Activated naive CD8-positive, alpha-beta T cell treated with anti-CD3 and anti-CD28 coated beads, Interleukin-2, amount 10 ng/mL, durations not matched to agents 7 days and 5 days (primary cell): ENCODE measurements at places on chromosomes 3 and 15. TPM values are rescaled to one million over a fixed set of nuclear protein-coding genes. Genes with fewer than 3 reads are reported as not detected.
A peak's percentile ranks its signal among the peaks of the same experiment; 100 is the strongest.

- no peak overlapping the region for H3K27ac ChIP-seq
- no peak for DNase-seq
- H3K4me3 ChIP-seq = no peak overlapping the region
- H3K4me1 ChIP-seq = peaks cover 8% of the 10 kb centered on the region
- peaks cover 2% of the 10 kb centered on the region for H3K27me3 ChIP-seq
Measured at GRCh38 chr15:65189102-65189740, 4.1 kb upstream of the CLPX start.

- no peak overlapping the region for H3K27ac ChIP-seq
- peaks cover 2% of the 10 kb centered on the region for H3K4me1 ChIP-seq
- no peak overlapping the region for H3K4me3 ChIP-seq
- H3K27me3 ChIP-seq = peaks cover 8% of the 10 kb centered on the region
Measured at GRCh38 chr3:39961230-39961629, 151.8 kb downstream of the MYRIP start.

- H3K27me3 ChIP-seq = no peaks in the 10 kb centered on the region
- no peak for DNase-seq
- H3K4me3 ChIP-seq = no peak overlapping the region
- peaks cover 4% of the 10 kb centered on the region for H3K36me3 ChIP-seq
- H3K4me1 ChIP-seq = peaks cover 5% of the 10 kb centered on the region
- H3K27ac ChIP-seq = no peak overlapping the region
Measured at GRCh38 chr3:4629095-4630007, 136.2 kb downstream of the ITPR1 start.

ITPKA gene
- 0.25 TPM for total RNA-seq

GRCh38 chr3:2623436-2623835 is 486.7 kb downstream of the IL5RA start:
- H3K4me1 ChIP-seq = no peaks in the 10 kb centered on the region
- H3K27ac ChIP-seq = no peak overlapping the region
- no peaks in the 10 kb centered on the region for H3K27me3 ChIP-seq

DNA sequence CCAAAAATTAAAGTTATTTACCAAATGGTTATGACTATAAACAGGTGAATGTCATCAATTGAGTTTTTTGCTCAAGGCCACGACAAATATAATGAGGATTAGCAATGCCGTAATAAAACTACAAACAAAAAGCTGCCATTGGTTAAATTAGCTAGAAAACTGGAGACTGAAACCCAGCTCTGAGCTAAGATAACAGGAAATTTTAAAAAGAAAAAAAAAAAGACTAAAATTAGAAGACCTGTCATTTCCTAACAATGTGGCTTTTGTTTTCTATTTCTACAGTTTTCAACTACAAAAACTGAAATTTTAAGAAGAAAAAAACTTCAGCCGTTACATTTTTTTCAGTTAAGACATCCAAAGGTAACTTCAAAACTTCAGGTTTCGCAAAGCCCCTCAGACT is 9.7 kb downstream of the SLC12A6 start:
- no peak for DNase-seq
- H3K36me3 ChIP-seq = peaks cover 4% of the 10 kb centered on the region
- peak overlapping the region; percentile 87 for H3K27ac ChIP-seq
- peak overlapping the region; percentile 70 for H3K4me3 ChIP-seq

ZNF654 gene
- 27.5 TPM for total RNA-seq

DNA sequence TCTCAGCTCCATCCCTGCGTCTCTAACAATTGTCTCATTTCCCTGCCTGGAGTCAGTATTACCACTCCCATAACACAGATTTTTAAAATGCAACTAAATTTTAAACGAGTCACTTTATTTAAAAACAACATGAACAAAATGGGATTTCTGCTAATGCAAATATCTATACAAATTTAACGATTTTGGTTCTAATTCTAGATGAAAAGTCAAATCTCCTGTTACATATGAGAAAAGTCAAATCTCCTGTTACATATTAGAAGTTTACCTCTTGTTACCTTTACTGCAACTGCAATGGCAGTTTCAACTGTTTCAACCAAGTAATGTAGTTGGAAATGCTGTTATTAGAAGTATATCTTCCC is 578 bp upstream of the RPL39L start:
- H3K27me3 ChIP-seq = no peaks in the 10 kb centered on the region
- H3K4me3 ChIP-seq = peak overlapping the region; percentile 95
- H3K27ac ChIP-seq = peak overlapping the region; percentile 99
- DNase-seq = no peak

GRCh38 chr3:112651071-112651470 is 10.1 kb upstream of the CCDC80 start:
- peaks cover 8% of the 10 kb centered on the region for H3K27me3 ChIP-seq
- DNase-seq = no peak
- H3K36me3 ChIP-seq = peaks cover 5% of the 10 kb centered on the region
- H3K4me1 ChIP-seq = peaks cover 15% of the 10 kb centered on the region

DNA sequence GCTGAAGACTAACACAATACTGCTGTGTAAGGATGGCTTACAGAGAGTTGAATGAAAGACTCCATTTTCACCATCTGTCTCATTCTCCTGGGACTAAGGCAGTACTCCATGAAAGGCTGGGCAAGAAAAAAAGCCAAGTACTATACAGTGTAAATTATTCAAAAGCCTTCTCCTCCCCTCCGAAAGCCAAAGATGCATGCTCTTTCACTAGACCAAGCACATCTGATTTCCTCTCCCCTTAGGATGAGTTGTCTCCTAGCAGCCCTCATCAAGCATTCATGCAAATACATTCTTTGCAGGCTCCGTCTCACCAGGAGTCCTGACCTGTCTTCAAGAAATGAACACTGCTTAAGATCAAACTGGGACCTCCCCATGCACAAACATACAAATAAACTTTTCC is 133.5 kb upstream of the THBS1 start:
- peaks cover 6% of the 10 kb centered on the region for H3K27me3 ChIP-seq
- DNase-seq = no peak
- H3K27ac ChIP-seq = no peak overlapping the region
- H3K4me1 ChIP-seq = no peaks in the 10 kb centered on the region

RGMA gene
- total RNA-seq = 0.30 TPM

DNA sequence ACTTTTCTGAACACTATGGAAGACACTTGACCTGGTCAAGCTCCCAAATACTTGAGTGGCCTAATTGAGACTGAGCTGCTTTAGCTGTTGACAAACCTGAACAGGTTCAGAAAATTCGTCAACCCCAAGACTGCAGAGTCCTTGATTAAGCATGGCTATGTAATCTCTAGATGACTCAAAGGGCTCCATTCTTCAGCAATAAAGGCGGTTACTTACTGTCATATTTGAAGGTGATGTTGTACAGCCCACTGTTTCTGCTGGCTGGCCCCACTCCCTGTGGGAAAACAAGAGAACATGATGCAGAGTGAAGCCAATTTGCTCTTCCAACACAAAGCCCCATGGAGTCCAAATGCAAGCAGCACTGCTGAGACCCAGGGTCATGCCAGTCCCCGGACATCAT is 45.1 kb downstream of the IL17RD start:
- no peak overlapping the region for H3K4me3 ChIP-seq
- H3K27ac ChIP-seq = no peak overlapping the region
- H3K27me3 ChIP-seq = peaks cover 20% of the 10 kb centered on the region
- no peaks in the 10 kb centered on the region for H3K4me1 ChIP-seq
- DNase-seq = no peak
- no peaks in the 10 kb centered on the region for H3K36me3 ChIP-seq

- no peak overlapping the region for H3K27ac ChIP-seq
- H3K4me3 ChIP-seq = no peak overlapping the region
- no peaks in the 10 kb centered on the region for H3K27me3 ChIP-seq
- DNase-seq = no peak
- H3K4me1 ChIP-seq = peaks cover 52% of the 10 kb centered on the region
Measured at GRCh38 chr15:85545185-85545584, 164.8 kb downstream of the AKAP13 start.

DNA sequence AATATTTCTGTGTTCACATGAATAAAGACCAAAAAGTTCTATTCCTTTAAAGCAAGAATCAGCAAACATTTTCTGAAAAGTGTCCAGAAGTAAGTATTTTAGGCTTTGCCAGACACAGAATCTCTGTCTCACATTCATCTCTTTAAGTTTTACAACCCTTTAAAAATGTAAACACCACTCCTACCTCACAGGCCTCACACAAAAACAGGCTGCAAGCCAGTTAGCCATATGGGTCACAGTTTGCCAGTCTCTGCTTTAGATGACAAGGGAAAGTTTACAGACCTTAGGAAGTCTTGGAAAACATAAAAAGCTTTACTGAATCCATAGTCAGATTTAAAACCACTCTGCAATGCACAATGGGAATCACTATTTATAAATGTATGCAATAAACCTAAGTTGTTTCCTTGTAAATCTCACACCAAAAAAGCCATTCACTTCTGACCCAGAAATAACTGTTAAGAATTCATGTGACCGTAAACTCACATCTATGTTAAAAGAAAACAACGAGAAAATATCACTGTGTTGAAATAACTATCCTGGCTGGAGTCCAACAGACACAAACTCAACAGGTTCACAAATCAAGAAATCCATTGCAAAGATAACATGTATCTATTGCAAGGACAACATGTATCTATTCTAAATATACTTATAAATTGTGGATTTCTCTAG is 308.2 kb downstream of the ULK4 start:
- no peak overlapping the region for H3K4me3 ChIP-seq
- no peak overlapping the region for H3K27ac ChIP-seq
- H3K4me1 ChIP-seq = no peaks in the 10 kb centered on the region
- peaks cover under 1% of the 10 kb centered on the region for H3K36me3 ChIP-seq

SPINT1 gene
- total RNA-seq = 7.3 TPM

GRCh38 chr15:42741710-42742109 is 4.8 kb upstream of the CDAN1 start:
- peaks cover 4% of the 10 kb centered on the region for H3K36me3 ChIP-seq
- no peak overlapping the region for H3K4me3 ChIP-seq
- DNase-seq = no peak
- H3K27me3 ChIP-seq = no peaks in the 10 kb centered on the region
- H3K27ac ChIP-seq = no peak overlapping the region

GCNT3 gene
- total RNA-seq = not detected

GRCh38 chr3:69403454-69403853 is 17.6 kb upstream of the FRMD4B start:
- H3K4me1 ChIP-seq = no peaks in the 10 kb centered on the region
- H3K27ac ChIP-seq = no peak overlapping the region
- H3K36me3 ChIP-seq = no peaks in the 10 kb centered on the region
- H3K4me3 ChIP-seq = no peak overlapping the region
- H3K27me3 ChIP-seq = peaks cover 22% of the 10 kb centered on the region
- DNase-seq = no peak

SCAANT1 gene
- total RNA-seq = 1.8 TPM

- DNase-seq = peak; percentile 64
- peaks cover 87% of the 10 kb centered on the region for H3K27me3 ChIP-seq
- H3K4me3 ChIP-seq = peak overlapping the region; percentile 38
- H3K27ac ChIP-seq = no peak overlapping the region
- H3K36me3 ChIP-seq = no peaks in the 10 kb centered on the region
- H3K4me1 ChIP-seq = peaks cover 31% of the 10 kb centered on the region
Measured at GRCh38 chr3:172449466-172450149, 1.4 kb upstream of the GHSR start.

GOLGA8J gene
- 0.80 TPM for total RNA-seq

IQSEC1 gene
- 59.5 TPM for total RNA-seq

GRCh38 chr3:183370391-183370790 is 58.0 kb downstream of the MCF2L2 start:
- no peak overlapping the region for H3K4me3 ChIP-seq
- peaks cover 8% of the 10 kb centered on the region for H3K4me1 ChIP-seq
- no peak for DNase-seq
- no peak overlapping the region for H3K27ac ChIP-seq
- no peaks in the 10 kb centered on the region for H3K27me3 ChIP-seq

TICRR gene
- 18.6 TPM for total RNA-seq

AMOTL2 gene
- total RNA-seq = not detected

WDR93 gene
- total RNA-seq = not detected

DNA sequence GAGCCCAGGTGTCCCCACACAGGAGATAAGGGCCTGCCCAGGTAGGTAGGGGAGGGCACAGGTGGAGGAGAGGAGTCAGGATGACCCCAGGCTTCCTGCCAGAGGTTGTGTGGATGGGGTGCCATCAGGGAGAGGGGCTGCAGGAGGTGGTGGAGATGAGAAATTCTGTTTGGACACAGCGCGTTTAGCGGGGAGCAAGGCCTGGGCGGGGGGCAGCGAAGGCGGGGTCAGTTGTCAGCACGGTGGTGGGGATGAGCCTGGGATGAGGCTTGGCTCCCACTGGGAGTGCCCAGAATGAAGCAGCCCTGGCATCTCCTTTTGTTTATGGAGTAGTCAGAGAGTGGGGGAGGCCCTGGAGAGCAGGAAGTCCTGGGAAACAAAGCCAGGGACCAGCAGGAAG is 14.6 kb downstream of the RNF123 start:
- H3K36me3 ChIP-seq = no peaks in the 10 kb centered on the region
- H3K27ac ChIP-seq = peak overlapping the region; percentile 61
- DNase-seq = no peak
- no peak overlapping the region for H3K4me3 ChIP-seq
- peaks cover 5% of the 10 kb centered on the region for H3K4me1 ChIP-seq
- no peaks in the 10 kb centered on the region for H3K27me3 ChIP-seq

DET1 gene
- total RNA-seq = 4.4 TPM
